ENCODE measurements at places on chromosomes 4 and X.
A peak's percentile ranks its signal among the peaks of the same experiment; 100 is the strongest.

DNA sequence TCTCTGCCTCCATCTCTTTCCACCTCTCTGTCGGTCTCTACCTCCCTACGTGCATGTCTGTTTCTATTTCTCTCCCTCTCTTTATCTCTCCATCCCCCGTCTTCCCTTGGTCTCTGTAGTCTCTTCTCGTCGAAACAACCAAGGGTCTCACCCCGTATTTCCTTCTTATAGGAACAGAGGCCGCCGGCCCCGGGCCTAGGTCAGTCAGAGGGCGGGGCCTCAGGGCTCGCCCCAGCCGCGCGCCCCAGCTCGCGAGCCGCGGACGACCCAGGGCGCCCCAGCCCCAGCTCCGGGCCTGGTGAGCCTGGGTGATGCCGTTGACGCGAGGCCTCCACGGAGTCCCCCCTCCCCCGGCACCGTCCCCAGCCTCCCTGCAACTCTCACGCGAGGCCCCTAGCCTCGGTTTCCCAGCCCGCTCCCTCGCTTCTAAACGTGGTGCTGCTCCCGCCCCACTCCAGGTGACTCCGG lies 6.6 kb downstream of the TIMM17B start:
- H3K4me3 ChIP-seq, result peak overlapping the region; percentile 85
- peak; percentile 86 for DNase-seq
- peaks cover 6% of the 10 kb centered on the region for H3K4me1 ChIP-seq
- no peaks in the 10 kb centered on the region for H3K27me3 ChIP-seq

DNA sequence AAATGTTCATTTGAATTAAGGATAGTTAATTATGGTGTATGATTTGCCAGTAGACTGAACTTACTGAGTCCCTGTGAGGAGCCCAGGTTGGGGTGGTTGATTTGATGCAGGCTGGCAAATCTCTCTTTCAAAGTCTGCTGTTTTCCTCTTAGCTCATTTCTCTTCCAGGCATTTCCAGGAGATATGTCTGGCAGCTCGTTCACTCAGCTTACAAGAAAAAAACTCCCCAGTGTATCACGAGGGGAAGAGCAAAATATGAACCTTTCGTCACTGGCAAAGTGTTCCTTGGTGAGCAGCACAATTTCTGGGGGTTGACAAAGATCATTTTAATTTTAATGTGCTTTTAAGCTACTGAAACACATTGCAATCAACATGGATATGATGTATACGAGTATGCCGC lies 244.2 kb downstream of the CBLL2 start:
- H3K4me3 ChIP-seq, result no peak overlapping the region
- no peaks in the 10 kb centered on the region for H3K27me3 ChIP-seq
- no peak overlapping the region for H3K27ac ChIP-seq
- DNase-seq, result no peak

DNA sequence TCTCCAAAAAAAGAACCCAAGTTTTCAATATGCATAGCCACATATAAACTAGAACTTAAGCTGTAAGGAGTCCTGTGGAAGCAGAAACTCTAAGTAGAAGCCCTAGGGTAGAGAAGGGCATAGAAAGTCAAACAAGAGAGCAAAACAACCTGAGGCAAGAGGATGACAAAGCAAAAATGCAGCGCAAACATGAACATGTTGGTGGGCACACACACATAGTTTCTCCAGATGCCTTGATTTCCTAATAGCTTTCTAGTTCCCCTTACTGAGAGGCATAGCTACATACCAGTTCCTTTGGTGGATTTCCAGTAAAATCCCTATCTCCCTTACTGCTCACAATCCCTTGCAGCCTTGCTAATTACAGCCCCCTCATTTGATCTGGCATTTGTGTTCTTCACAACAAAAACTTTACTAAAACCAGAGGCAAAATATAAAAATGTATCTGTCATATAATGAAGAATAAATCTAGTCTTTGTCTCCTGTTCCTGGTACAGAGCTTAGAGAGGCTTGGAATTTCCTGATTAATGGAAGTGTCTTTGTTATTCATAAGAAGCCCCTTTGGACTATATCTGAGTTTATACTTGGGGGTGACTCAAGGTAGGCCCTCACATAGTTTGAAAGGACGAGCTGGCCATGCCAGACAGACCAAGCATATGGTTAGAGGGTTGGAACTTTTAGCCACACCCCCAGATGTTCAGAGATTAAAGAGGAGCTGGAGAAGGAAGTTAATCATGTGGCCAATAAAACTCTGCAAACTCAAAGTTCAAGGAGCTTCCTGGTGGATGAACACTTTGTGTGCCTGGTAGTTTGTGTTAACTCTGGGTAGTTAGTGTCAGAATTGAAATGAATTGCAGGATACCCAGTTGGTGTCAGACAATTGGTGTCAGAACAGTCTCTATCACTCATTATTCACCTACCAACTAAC lies 52.7 kb upstream of the ZCCHC13 start:
- no peak overlapping the region for H3K4me3 ChIP-seq
- peak; percentile 24 for DNase-seq
- peaks cover 27% of the 10 kb centered on the region for H3K4me1 ChIP-seq
- H3K27me3 ChIP-seq, result no peaks in the 10 kb centered on the region

DNA sequence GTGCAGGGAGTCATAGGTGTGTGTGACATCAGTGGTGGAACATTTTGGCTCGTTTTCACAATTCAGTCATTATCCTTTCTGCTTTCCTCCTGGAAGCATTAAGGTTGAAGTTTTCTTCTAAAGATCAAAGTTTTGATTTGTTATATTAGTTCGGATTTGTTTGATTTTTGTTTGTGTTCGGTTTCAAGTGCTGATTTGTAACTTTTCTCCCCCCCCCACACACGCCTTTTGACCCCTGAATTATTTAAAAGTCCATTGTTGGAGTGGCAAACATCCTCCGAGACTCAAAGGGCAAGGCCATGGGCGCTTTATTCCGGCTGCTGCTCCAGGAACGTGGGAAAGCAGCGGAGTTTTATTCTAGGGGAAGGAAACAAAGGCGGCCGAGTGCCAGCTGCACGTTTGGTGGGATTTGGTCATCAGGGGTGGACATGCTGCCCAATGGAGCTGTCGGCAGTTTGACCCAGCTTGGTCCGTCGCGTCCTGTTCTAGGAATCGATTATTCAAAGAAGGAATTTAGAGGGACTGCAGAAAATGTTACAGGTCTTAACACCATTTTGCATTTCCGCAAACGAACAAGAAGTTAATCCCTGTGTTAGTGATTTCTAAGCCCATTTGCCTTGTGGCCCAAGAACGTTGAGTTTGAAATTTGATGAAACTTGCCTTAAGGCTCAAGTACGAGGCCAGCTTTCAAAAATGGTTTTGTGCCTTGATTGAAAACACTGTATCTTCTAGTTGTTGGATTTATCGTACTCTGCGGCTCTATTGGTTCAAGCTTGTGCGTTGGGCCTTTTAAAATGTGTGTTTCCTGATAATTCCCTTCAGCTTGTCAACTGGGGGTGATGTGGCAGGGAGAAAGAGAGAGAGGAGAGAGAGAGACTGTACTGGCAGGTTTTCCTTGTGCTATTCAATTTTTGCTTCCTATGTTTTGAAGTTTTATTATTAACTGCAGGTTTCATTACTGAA lies 565 bp upstream of the ZNF41 start:
- peak overlapping the region; percentile 77 for H3K4me3 ChIP-seq
- peak overlapping the region; percentile 96 for H3K27ac ChIP-seq
- DNase-seq, result peak; percentile 23
- H3K27me3 ChIP-seq, result no peaks in the 10 kb centered on the region

- H3K4me1 ChIP-seq, result no peaks in the 10 kb centered on the region
- no peak overlapping the region for H3K27ac ChIP-seq
- H3K36me3 ChIP-seq, result no peaks in the 10 kb centered on the region
- H3K27me3 ChIP-seq, result no peaks in the 10 kb centered on the region
- DNase-seq, result no peak
- no peak overlapping the region for H3K4me3 ChIP-seq
These were observed 302.7 kb downstream of the PACRGL start for GRCh38 chr4:21002976-21003375.

DNA sequence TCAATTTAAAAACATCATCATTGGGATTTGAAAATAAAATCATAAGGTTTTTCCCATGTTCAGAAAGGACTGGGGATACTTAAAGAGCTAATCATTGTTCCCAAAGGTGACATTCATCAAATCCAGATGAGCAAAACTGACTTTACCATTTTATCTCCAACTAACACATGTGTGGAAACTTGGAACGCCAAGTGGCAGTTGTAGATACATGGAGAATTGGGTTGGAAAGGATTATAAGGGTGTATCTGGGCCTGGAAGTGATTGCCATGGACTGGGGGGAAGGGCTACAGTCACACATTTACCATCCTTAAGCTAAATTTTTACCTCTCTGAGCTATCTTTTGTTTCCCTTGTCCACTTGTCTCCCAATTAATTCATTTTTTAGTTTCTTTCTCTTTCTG lies 203.4 kb downstream of the SLC39A8 start:
- no peak for DNase-seq
- no peaks in the 10 kb centered on the region for H3K27me3 ChIP-seq
- no peak overlapping the region for H3K27ac ChIP-seq
- H3K4me3 ChIP-seq, result no peak overlapping the region
- no peaks in the 10 kb centered on the region for H3K4me1 ChIP-seq

- H3K4me3 ChIP-seq, result no peak overlapping the region
- no peaks in the 10 kb centered on the region for H3K4me1 ChIP-seq
- no peaks in the 10 kb centered on the region for H3K27me3 ChIP-seq
These were observed 19.5 kb downstream of the CASP6 start for GRCh38 chr4:109683621-109684253.

DNA sequence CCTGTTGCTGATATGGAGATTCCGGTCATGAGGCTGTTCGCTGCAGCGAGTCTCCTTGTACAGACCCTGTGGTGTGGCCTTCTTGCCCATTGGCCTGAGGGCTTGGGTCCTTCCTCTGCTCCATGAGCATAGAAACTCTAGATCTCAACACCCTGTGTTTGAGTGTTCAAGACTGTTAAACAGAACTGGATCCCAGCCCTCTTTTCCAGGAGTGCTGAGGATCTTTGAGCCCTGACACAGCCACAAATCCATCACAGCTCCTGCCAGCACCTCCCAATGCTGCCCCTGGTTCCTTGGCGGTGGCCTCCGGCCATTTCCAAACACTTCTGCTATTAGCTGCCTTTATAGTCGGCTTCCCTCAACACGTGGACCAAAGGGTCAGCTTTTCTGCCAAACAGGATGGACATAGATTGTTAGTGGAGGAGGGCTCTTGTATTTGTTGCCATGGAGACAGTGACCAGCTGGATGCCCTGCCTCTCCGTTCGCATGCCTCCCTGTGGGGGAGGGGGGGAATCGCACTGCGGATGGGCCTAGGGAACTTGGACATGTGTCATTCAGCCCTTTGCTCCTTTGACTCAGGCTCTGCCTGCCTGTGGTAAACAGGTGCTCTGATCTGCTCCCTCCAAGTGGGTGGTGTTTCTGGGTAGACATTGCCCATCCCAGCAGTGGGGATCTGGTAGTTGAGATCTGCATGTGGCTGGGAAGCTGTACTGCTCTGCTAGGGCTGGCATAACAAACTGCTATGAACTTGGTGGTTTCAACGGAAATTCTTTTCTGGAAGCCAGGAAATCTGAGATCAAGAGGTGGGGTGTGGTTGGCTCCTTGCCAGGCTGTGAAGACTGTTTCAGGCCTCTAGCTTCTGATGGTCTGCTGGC lies 6.9 kb upstream of the WDR1 start:
- H3K27me3 ChIP-seq, result no peaks in the 10 kb centered on the region
- H3K4me1 ChIP-seq, result peaks cover 29% of the 10 kb centered on the region
- peak; percentile 35 for DNase-seq
- H3K27ac ChIP-seq, result peak overlapping the region; percentile 42
- no peaks in the 10 kb centered on the region for H3K36me3 ChIP-seq

DNA sequence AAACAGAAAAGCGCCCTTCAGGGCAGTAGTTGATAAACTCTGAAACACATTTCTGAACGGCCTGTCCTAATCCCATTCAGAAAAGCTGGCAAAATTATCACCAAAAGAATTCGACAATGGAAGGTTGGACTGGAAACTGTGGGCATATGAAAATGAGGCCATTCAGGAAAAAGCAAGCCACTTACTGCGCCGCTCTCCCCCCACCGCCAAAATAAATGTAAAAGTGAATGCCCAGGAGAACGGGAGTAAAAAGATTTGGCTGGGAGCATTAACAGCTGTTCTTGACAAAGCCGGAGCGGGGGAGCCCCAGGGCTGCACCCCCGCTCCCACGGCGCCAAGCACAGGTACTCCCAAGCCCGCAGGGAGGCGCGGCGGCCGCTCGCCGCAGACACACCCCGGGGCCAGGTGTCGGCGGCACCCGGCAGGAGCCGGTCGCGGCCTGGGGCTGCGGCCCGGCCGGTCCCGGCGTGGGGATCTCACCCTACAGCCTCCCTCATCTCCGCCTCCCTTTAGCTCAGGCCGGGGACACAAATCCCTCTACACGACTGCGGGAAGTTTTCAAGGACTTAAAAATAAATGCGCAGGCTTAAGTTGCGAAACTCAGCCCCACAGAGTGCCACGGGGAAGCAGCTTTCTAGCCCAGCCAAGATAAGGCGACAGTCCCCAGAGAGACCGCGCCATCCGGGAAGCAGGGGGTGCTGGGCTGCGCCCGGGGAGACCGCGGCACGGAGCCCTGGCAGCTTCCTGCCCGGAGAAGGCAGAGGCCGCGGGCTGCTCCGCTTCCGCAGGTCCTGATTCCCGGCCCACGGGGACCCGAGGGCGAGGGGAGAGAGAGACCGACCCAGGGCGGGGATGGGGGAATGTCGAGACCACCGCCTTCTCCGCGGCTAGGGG lies 593 bp downstream of the SH3RF1 start:
- H3K36me3 ChIP-seq, result no peaks in the 10 kb centered on the region
- no peaks in the 10 kb centered on the region for H3K27me3 ChIP-seq
- peak; percentile 92 for DNase-seq
- peaks cover 54% of the 10 kb centered on the region for H3K4me1 ChIP-seq
- H3K27ac ChIP-seq, result peak overlapping the region; percentile 97

DNA sequence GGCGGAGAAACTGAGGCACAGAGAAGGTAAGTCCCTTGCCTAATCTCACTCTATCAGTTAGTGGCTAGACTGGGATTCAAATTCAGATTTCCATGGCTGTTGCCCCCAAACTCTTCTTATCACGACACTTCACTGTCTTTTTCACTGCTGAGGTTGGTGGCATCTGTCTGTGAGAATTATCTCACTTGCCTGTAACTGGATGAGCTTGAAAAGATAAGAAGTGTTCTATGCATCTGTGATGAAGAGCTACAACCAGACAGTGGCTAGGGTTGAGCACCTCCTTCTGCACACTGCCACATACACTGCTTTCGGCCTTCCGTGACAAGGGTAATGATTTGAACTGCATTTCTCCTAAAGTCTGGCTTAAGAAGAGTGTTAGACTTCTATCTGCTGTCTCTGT lies 107.9 kb upstream of the TEX13D start:
- DNase-seq, result no peak
- no peaks in the 10 kb centered on the region for H3K36me3 ChIP-seq
- no peaks in the 10 kb centered on the region for H3K4me1 ChIP-seq
- H3K27ac ChIP-seq, result no peak overlapping the region
- no peaks in the 10 kb centered on the region for H3K27me3 ChIP-seq

GRCh38 chr4:139142087-139142486 lies 34.9 kb downstream of the ELF2 start:
- no peak overlapping the region for H3K4me3 ChIP-seq
- H3K4me1 ChIP-seq, result peaks cover 30% of the 10 kb centered on the region

Measured in upper lobe of left lung (tissue), 6 donors.